ENCODE measurements at places on chromosomes 3 and 15. TPM values are rescaled to one million over a fixed set of nuclear protein-coding genes. Genes with fewer than 3 reads are reported as not detected.

GRCh38 chr3:195609229-195609628 is 25.5 kb upstream of the APOD start:
- no peaks in the 10 kb centered on the region for H3K36me3 ChIP-seq
- H3K27ac ChIP-seq: no peak overlapping the region
- no peaks in the 10 kb centered on the region for H3K27me3 ChIP-seq
- no peaks in the 10 kb centered on the region for H3K4me1 ChIP-seq
- H3K4me3 ChIP-seq: no peak overlapping the region
- DNase-seq: no peak

DNA sequence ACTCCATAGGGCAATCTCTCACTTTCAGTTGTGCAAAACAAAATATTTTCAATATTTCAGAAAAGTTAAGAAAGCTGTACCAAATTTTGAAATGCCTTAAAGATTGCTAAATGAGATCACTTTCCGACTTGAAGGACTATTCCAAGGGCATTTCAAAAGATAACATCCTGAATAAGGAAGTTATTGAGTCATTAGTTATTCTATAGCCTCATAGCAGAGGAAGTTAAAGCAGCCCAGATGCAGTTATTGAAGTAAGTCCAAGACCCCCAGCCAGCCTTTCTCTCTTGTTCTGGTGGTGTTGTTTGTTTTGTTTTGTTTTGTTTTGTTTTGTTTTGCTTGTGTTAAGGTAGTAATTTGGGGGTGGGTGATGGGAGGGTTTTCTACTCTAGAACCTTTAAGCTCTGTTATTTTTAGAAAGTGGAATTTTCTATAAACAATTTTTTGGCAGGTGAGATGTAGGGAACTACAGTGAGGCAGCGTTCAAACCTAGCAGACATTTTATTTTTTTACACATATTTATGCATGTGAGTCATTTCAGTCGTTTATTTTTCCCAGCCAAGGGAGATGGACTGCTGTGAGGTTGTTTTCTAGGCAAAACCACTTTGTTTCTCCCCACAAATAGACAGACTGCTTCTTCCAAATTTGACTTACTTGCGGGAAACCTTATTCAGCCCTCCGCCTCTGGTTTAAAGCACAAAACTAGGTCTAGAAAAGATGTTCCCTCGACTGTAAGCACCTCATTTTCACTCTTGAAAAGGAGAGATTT is 216.3 kb upstream of the ARPP21 start:
- no peak overlapping the region for H3K4me3 ChIP-seq
- no peak for DNase-seq
- no peaks in the 10 kb centered on the region for H3K27me3 ChIP-seq
- no peak overlapping the region for H3K27ac ChIP-seq
- no peaks in the 10 kb centered on the region for H3K4me1 ChIP-seq

GRCh38 chr3:180135101-180135500 is 98.4 kb upstream of the PEX5L start:
- no peak overlapping the region for H3K4me3 ChIP-seq
- no peaks in the 10 kb centered on the region for H3K27me3 ChIP-seq
- no peaks in the 10 kb centered on the region for H3K36me3 ChIP-seq
- no peak for DNase-seq

DNA sequence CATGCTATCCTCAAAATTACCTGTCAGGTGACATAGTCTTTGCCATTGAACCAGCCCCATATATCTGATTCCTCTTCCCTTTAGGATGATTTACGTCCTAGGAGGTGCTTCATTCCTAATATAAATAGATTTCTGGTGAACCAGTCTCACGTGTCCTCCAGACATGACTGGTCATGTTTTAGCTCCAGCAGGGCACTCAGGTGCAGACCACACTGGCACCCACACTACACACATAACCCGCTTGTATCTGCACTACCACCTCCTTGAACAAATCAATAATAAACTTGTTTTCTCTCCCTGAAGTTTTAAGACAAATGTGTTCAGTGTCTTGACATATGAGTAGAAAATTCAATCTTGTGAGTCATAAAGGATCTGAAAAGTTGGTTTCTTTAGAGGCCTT is 155.5 kb downstream of the GOLIM4 start:
- H3K4me3 ChIP-seq: no peak overlapping the region
- no peaks in the 10 kb centered on the region for H3K4me1 ChIP-seq
- no peaks in the 10 kb centered on the region for H3K36me3 ChIP-seq
- no peak for DNase-seq
- no peaks in the 10 kb centered on the region for H3K27me3 ChIP-seq

DNA sequence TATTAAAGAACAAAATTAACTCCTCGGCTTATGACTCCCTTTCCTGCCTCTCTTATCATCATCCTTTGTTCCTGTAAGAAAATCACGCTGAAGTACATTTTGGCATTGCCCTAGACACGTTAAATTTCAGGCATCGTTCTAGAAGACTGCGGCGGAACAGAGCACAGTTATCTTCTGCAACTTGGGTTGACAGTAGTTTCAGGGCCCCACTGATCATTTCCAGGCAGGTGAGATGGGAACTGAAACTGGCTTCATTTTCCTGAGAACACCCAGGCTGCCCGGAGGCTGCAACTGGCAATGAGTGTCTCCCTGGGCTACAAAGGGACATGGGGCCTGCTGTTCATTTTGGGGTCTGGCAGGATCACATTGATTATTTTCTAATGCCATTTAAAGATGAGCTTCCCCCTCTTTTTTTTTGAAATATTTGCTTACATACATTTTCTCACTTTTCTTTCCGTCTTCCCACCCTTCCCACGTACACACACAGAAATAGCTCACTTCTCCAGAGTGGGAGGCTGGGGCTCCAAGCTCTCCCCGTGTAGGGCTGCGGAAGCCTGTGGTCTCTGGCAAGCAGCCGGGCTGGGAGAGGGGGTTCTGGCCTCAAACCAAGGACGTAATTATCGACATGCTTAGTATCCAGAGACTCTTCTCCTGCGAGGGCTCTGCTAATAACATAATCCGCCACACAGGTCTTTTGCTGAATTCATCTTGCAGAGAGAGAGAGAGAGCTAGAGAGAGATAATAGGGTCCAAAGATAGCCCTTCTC is 267.4 kb downstream of the ABHD5 start:
- H3K27me3 ChIP-seq: peaks cover 17% of the 10 kb centered on the region
- no peaks in the 10 kb centered on the region for H3K4me1 ChIP-seq
- H3K27ac ChIP-seq: no peak overlapping the region
- H3K36me3 ChIP-seq: no peaks in the 10 kb centered on the region
- no peak overlapping the region for H3K4me3 ChIP-seq

Gene SKOR1
- total RNA-seq: 0.59 TPM

DNA sequence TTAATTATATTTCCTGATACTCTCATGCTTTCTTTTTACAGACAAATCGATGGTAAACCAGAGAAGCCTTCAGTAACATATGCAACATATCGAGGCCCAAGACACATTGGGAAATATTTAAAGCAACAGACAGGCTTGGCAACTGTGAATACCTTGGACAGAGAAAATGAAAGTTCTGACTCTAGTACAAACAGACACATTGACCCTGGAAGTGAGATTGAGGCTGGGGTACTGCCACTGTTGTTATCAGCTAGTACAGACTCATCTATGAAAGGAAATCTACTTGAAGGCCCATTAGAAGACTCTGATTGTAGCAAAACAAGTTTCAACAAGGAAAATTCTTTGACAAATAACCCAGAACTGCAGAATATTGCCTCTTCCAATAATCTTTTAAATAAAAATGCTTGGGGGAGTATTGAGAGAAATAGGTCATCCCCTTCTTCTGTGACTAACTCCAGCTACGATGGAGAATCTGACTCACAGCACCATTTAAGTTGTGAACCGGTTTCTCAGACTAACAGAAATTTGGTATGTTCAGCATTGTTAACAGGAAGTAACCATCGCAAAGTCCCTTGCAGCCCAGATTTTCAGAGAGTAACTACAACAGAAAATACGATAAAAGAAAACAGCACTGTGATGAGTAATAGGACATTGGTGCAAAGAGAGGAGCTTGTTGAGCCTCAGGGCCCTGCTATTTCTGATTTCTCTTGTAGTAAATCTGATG is 50.2 kb downstream of the CRYBG3 start:
- DNase-seq: no peak
- no peak overlapping the region for H3K27ac ChIP-seq
- H3K4me3 ChIP-seq: no peak overlapping the region
- no peaks in the 10 kb centered on the region for H3K27me3 ChIP-seq
- no peaks in the 10 kb centered on the region for H3K36me3 ChIP-seq

Gene ARHGEF26
- total RNA-seq: 26.8 TPM

GRCh38 chr15:89458440-89458839 is 37.9 kb downstream of the RHCG start:
- no peaks in the 10 kb centered on the region for H3K27me3 ChIP-seq
- no peak overlapping the region for H3K4me3 ChIP-seq
- no peak for DNase-seq

Gene GUCA1C
- total RNA-seq: not detected

DNA sequence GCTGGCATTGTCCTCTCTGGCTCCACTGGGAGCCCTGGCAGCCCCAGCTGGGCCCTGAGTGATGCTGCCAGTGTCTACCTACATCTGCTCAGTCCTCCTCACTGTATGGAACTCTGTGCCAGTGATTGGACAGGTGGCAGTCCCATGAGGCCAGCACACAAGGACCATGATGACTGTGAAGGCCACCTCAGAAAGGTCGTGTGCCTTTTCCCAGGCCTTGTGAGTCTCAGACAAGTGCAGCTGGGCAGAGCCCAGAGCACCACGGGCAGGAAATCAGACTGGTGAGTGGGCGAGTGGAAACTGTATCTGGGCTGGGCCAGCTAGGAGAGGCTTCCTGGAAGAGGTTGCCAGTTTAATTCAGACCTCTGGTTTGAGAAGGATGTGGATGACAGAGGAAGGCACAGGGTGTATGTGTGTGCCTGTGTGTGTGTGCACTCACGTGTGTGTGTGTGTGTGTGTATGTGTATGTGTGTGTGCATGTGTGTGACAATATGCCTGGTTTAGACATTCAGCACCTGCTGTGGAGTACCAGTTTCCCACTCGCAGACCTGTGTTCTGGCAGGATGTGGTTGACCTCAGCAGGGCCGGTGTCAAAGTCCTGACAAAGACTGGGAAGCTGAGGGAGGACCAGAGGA is 7.0 kb downstream of the MAPKAPK3 start:
- no peak overlapping the region for H3K4me3 ChIP-seq
- peaks cover 20% of the 10 kb centered on the region for H3K4me1 ChIP-seq
- H3K36me3 ChIP-seq: no peaks in the 10 kb centered on the region
- H3K27me3 ChIP-seq: no peaks in the 10 kb centered on the region
- DNase-seq: no peak
